Fibroblast of mammary gland (primary cell): ENCODE measurements at places on chromosomes 7 and 10.

DNA sequence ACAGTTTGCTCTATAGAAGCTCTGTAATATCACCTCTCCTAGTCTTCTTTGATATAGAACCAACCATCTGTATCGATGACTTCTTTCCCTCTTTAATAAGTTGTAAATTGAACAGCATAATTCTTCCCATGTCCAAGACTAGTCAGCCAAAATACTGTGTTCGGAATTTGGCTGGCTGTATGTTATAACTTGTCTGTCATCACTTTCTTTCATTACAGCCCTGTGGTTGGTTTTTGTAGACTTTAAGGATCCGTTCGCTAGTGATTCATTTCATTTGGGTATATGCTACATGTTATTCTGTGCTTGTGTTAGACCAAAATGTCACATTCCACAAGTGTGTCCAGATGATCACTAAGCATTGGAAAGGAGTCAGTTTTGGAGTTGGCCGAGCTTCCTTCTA, 155.4 kb upstream of the ITGB1 start:
- peak; percentile 91 for DNase-seq

DNA sequence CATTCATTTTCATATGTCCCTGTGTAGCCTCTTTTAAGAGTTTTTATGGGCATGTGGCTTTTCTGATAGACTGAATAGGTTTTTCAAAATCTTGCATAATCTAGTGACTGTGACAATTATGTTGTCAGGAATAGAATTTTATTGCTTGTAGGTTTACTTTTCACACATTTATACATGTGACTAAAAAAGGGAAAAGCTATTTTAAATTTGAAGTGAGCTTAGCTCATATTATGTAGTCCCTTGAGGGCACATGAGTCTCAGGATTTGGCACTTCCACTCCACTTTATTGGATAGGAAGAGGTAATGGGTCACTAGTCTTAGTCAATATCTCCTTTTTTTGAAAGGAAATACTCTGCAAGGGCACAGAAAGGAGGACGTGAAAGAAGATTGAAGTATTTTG, 247.3 kb downstream of the SUGCT start:
- peak; percentile 35 for DNase-seq

- no peak for DNase-seq
Observed at GRCh38 chr7:70743531-70744325, 388.2 kb upstream of the GALNT17 start.

- DNase-seq: no peak
Observed at GRCh38 chr10:66457629-66458028, 468.2 kb upstream of the LRRTM3 start.

DNA sequence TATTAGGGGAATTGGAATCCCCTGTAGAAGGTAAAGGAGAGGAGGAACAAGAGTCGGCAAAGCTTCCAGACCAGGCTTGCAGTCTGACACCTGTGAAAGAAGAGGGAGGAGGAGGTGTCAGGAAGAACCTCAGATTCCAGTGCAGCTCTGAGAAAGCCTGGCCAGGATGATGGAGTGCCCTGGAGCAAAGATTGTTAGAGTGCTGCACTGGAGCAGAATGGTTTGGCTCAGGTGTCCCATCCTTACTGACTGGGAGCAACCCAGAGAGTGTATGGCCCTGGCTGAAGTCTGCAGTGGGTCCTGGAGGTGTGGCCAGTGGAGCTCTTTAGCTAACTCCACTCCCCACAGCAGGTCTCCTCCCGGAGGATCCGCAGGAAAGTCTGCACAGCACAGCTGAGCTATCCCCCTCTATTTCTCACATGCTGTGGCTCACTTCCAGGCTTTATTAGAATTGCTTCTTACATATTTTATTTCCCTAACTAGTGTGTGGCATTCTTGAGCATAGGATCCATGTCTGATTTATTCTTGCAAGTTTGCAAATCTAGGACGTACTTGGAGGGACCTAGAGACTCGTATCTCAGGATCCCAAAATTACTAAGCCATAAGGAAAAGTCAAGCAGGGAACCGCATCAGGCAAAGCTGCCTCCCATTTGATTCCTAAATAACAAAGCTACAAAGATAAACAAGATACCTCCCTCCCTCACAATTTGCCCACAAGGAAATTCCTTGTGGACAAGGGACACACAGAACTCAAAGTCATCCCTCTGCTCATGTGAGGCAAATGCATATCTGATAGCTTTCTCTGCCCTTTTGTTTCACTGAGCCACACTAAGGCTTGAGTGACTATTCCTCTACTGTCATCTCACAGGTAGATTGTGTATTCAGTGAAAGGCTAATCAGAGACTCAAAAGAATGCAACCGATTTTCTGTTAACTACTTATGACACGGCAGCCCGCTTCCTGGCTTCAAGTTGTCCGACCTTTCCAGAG, 58.8 kb downstream of the VIM start:
- no peak for DNase-seq
